Activated CD4-positive, alpha-beta T cell treated with anti-CD3 and anti-CD28 coated beads, Interleukin-2, amount 50 U/mL, for 4 hours (primary cell): ENCODE measurements at places on chromosomes 11 and 22.

DNA sequence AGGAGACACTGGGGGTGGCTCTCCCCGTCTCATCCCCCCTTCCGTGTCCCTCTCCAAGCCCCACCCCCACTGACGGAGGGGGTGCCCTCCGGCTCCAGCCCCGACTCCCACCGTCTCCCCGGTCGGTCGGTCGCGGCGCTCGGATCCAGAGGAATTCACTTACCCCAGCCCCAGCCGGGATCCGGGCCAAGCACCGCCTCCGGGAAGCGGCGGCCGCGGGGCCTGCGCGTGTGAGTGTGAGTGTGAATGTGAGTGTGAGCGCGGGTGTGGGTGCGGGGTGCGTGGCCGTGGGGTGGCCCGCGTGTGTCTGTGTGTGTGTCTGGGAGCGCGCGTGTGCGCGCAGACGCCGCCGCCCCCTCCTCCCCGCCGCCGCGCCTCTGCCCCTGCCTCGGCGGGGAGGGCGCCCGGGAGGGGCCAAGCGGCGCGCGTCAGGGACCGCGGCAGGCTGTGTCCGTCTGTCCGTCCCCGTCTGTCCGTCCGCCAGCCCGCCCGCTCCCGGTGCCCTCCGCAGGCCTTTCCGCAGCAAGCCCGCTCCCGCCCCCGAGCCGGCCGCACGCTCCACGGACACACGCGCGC is at the start of gene ELFN2:
Gene ELFN2, minus strand, starts transcription at position 345 of the 576 bp plus-strand sequence. CDS start 51,945 bp downstream, outside the sequence.
- DNase-seq, result no peak

GRCh38 chr22:45597460-45598192 is 74.0 kb upstream of the ATXN10 start:
- no peak for DNase-seq

- DNase-seq, result no peak
These were observed 908.3 kb upstream of the ANO3 start for GRCh38 chr11:25423436-25424199.

GRCh38 chr11:870418-870817 is 27.8 kb downstream of the TSPAN4 start:
- DNase-seq, result no peak
